ENCODE measurements at places on chromosomes 3 and 15.
A peak's percentile ranks its signal among the peaks of the same experiment; 100 is the strongest.

DNA sequence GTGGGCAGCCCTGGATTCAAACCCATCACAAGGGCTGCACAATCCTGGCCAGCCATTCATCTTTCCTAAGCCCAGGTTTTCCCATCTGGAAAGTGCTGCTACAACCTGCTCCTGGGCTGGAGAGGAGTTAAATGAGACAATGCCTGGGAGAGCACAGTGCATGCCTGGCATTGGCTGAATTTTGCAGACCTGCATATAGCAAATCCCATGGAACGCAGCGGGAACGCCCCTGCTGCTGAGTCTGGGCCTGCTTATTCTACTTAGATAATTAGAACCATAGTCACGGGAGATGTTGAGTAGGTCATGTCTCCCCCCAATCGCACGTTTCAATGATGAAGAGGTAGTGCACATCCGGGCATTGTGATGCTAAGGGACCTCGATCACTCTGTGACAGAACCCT lies 46.6 kb downstream of the ABTB1 start:
- peak; percentile 22 for DNase-seq

DNA sequence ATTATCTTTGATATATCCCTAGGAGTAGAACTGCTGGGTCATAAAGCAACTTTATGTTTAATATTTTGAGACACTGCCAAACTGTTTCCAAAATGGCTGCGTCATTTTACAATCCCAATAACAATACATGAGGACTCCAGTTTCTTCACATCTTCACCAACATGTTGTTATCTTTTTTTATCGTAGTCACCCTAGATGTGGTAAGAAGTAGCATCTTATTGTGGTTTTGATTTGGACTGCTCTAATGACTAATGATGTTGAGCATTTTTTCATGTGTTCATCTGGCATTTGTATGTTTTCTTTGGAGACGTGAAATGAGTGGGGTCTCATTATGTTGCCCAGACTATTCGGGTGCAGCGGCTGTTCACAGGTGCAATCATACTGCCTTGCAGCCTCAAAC lies 83.8 kb downstream of the MAP4 start:
- DNase-seq: no peak

GRCh38 chr3:155908086-155908485 lies 37.6 kb downstream of the GMPS start:
- no peak for DNase-seq

DNA sequence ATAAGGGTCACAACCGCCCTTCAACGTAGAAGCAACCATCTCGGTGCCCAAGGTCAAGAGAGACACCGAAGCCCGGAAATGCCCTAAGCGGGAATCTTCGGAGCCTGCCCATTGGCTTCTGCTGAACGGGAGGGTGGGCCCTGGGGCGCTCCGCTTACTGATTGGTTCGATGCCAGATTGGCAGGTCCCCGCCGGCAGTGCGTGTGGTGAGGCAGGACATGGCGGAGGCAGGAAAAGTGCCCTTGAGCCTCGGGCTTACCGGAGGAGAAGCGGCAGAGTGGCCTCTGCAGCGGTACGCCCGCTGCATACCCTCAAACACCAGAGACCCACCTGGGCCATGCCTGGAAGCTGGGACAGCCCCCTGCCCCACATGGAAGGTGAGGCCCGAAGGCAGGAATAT lies at the start of gene REC114:
TSS of gene REC114 (plus strand) at position 197 of the 400 bp plus-strand sequence. CDS start at position 219, 22 bp downstream.
- no peak for DNase-seq

GRCh38 chr3:101262393-101263240 lies 57.8 kb downstream of the IMPG2 start:
- DNase-seq: no peak

DNA sequence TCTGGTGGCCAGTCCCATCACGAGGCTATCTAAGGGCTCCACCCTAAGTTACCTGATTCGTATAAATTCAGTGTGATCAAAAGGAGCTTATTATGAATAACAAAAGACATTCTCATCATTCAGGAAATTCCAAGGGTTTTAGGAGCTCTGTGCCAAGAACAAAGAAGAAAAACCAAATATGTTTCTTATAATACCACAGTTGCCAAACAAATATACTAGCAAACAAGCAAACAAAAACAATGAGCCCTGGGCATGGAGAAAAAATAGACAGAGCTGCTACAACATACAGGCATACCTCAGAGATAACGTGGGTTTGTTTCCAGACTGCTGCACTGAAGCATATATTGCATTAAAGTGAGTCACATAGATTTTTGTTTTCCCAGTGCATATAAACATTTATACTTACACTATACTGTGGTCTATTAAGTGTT lies 20.2 kb upstream of the CFAP161 start:
- no peak for DNase-seq

DNA sequence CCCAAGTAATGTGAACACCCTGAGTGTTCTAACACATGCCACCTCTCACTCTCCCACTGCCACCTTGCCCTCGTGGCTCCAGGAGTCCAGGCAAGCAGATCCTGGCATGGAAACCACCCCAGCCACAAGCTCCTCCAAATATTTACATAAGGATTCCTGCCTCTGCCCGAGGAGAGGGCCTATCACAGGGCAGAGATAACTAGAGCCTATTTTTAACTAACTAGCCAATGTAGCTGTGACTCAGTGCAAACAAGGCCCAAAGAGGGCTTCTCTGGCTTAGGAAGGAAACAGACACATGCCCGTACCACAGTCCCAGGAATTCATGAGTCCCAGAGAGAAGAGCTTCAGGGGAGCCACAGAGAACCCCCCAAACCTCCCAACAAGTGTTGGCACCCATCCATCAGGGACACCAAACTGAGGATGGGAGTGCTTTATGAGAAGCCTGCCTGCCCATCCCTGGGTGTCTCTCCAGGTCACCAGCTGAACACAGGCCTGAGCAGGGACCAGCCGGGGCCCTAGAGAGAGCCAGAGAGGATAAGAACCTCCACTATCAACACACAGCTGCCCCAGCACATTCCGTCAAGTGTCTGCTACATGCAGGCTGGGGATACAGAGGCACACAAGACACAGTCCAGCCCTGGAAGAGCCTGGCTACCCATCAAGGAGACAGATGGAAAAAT lies 9.2 kb downstream of the FYCO1 start:
- DNase-seq: peak; percentile 85

DNA sequence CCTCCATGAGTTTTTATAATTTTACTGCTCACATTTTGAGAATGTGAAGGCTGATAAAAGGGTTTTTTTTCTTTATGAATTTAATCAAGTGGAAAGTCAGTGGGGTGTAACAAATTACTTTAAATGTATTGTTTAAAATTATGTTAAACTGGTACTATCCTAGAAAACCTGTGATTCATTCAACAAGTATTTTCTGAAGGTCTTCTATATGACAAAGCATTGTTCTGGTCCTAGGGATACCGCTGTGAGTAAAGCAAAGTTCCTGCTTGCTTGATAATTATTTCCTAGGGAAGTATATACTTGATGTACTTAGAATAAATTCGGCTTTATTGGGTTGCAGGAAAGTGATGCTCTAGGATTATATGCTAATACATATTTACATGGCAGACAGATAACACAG lies 152.8 kb upstream of the GOLGA6L4 start:
- DNase-seq: no peak

DNA sequence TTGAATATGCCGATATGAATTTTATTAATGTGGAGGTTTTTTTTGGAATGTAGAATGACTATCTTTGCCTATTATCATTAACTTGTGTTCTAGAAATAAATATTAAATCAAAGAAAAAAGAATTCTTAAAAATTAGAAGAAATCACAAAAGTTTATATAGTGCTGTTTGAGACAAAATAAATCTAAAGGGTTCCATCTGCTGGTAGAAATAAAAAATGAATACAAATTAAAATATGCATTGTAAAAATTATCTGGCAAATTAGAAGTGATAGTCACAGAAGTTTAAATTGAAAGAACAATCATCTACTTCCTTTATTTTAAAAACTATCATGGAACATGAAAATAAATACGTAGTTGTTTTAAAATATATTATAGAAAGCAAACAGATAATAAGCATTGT lies 22.7 kb upstream of the ZBTB20 start:
- DNase-seq: no peak

DNA sequence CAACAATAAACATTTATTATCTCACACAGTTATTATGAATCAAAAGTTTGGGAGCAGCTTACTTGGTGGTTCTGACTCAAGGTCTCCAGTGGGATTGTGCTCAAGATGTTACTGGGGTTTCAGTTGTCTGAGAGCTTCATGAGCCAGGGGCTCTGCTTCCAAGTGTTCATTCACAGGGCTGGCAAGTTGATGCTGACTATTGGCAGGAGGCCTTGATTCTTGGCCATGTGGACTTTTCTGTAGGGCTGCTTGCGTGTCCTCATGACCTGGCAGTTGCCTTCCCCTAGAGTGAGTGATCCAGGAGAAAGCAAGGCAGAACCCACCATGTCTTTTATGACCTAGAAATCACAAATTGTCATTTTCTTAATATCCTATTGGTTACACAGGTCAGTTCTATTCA lies 87.2 kb upstream of the TNFAIP8L3 start:
- DNase-seq: no peak

- DNase-seq: no peak
Observed at GRCh38 chr3:196177567-196177966, 33.6 kb downstream of the ZDHHC19 start.

DNA sequence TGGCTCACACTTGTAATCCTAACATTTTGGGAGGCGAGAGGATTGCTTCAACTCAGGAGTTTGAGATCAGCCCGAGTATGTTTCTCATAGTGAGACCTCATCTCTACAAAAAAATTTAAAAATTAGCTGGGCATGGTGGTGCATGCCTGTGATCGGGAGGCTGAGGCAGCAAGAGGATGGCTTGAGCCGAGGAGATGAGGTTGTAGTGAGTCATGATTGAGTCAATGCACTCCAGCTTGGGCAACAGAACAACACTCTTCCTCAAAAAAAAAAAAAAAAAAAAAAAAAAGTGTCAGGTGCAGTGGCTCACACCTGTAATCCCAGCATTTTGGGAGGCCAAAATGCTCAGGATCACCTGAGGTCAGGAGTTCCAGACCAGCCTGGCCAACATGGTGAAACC lies 2.4 kb downstream of the RPL39L start:
- no peak for DNase-seq

GRCh38 chr3:43223670-43224364 lies 62.5 kb upstream of the SNRK start:
- no peak for DNase-seq

GRCh38 chr15:65096481-65097385 lies 18.3 kb downstream of the UBAP1L start:
- DNase-seq: no peak

- DNase-seq: no peak
Observed at GRCh38 chr3:128882719-128883118, 3.3 kb downstream of the ACAD9 start.

- peak; percentile 100 for DNase-seq
Observed at GRCh38 chr3:48465531-48466378, 19.2 kb downstream of the ATRIP start.

DNA sequence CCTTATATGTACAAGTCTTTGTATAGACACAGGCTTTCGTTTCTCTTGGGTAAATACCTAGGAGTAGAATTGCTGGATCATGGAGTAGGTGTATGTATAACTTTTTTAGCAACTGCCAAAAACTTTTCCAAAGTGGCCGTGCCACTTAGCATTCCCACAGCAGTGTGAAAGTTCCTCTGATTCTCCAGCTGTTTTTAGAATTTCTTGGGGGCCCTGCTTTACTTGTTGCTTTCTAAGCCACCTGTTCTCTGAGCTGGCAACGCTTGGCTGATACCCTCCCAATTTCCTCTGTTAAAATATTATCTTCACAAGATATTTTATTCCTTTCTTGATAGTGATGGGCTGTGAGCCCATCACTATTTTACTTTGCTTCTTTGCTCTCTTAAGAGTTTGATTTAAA lies 19.2 kb downstream of the LIMD1 start:
- DNase-seq: no peak

DNA sequence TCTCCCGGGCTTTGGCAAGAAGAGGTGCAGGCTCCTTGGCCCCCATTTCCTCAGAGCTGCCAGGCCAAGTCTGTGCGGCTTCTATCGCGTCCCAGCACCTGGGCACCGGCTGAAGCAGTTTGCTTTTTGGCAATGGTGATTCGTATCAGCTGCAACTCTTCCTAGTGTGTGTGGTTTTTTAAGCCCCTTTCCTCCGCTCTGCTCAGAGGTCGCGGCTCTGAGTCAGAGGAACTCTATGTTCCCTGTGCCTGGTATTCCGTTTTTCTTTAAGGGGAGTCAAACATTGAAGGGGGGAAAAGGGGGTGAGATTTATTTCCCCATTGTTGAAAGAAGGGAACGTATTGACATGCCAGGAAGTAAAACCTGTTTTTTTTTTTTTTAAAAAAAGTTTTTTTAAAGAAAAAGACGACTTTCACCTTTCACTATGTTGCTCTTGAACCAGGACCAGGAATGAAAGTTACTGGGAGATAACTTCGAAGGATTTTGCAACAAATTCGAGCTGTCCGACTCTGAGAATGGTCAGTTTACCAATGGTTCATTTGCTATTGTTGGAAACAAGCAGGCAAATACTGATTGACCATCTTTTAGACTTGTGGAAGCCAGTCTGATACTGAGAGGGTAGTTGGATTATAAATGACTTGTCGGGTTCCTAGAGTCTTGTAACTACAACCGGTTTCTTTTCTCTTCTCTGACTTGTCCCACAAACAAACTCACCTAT lies 1.1 kb downstream of the ARMC8 start:
- DNase-seq: peak; percentile 66

GRCh38 chr3:64548200-64548889 lies 139.5 kb downstream of the ADAMTS9 start:
- peak; percentile 95 for DNase-seq

- DNase-seq: no peak
Observed at GRCh38 chr3:111070772-111071256, 802 bp upstream of the NECTIN3 start.

DNA sequence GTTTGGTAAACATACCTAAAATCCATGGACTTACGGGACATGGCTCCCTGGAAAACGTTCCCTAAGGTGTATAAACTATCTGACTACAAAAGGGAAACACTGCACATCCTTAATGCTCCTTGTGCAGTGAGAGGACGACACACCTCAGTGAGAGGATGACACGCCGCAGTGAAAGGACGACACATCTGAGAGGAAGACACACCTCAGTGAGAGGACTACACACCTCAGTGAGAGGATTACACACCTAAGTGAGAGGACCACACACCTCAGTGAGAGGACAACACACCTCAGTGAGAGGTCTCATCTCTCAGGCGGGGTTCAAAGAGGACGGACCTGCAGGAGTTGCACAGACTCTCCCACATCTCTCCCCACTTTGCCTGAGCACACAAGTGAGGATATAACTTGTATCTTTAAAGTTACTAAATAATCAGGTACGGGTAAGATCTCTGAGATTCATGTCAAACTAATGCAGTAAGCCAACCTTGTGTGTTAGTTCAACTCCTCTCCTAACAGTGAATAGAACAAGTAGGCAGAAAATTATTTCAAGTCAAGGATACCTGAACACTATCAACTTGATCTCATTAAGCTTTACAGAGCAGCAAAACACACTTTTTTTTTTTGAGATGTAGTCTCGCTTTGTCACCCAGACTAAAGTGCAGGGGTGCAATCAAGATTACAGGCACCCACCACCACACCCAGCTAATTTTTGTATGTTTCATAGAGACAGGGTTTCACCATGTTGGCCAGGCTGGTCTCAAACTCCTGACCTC lies 32.1 kb downstream of the HERC2 start:
- DNase-seq: no peak

GRCh38 chr3:62768896-62769295 lies 106.3 kb downstream of the CADPS start:
- no peak for DNase-seq

GRCh38 chr3:87895983-87896382 lies 162.8 kb downstream of the CGGBP1 start:
- no peak for DNase-seq

GRCh38 chr3:103923907-103924306 lies 1442.8 kb upstream of the ALCAM start:
- no peak for DNase-seq

- DNase-seq: no peak
Observed at GRCh38 chr3:178671791-178672190, 135.6 kb downstream of the KCNMB2 start.
